ENCODE measurements at places on chromosomes 1 and 21.

DNA sequence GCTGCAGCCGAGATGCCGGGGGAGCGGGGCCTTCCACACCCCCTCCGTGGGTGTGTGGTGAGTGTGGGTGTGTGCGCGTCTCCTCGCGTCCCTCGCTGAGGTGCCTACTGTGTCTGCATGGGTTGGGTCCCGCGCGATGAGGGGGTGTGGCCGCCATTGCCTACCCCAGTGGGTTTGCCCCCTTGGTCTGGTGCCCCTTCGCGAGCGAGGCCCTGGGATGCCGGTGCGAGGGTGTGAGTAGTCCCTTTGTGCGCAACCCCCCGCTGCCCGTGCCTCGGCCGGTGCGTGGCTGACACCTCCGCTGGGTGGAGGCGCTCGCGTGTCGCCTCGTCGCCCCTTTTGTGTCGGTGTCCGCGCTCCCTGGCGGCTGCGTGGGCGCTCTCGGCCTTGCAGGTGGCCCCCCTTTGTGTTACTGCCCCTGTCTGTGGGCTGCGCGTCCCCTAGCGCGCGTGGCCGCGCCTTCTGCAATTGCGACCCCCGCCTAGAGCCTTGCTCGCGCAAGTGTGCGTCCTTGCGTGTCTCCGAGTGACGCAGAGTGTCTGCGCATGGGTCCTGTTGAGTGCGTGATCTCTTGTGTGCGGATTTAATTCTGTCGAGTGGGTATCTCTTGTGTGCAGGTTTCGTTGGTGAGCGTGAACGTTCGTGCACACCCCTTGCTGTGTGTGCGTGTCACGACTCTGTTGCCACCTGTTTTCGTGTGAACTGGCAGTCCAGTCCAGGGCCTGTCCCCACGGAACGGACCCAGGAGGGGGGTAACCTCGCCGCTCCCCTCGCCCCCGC lies 553 bp downstream of the TTC3 start:
- peak; percentile 42 for DNase-seq

GRCh38 chr1:62111084-62111483 lies 83.6 kb upstream of the L1TD1 start:
- no peak for DNase-seq

GRCh38 chr1:226202246-226202645 lies 15.7 kb upstream of the ACBD3 start:
- no peak for DNase-seq

GRCh38 chr1:166237675-166238074 lies 70.9 kb upstream of the FAM78B start:
- no peak for DNase-seq

- no peak for DNase-seq
Measured at GRCh38 chr1:34846265-34846664, 13.3 kb downstream of the SMIM12 start.

DNA sequence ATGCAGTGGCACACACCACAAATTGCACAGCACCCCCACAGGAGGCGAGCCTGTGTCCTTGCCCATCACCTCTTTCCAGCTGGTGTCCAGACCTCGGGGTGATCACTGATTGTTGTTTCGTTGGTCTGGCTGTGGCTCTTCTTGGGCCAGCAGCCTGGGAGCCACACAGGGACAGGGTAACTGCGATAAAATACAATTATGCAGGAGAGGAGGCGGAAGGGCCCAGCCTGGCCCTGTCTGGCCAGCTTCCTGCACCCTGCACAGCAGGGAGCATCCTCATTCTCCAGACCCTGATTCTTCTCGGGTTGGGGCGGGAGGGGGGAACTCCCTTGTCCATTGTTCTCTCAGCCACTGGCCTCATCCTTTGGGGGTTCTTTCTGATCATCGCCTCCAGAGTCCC lies 83.6 kb downstream of the ADARB1 start:
- DNase-seq = no peak

DNA sequence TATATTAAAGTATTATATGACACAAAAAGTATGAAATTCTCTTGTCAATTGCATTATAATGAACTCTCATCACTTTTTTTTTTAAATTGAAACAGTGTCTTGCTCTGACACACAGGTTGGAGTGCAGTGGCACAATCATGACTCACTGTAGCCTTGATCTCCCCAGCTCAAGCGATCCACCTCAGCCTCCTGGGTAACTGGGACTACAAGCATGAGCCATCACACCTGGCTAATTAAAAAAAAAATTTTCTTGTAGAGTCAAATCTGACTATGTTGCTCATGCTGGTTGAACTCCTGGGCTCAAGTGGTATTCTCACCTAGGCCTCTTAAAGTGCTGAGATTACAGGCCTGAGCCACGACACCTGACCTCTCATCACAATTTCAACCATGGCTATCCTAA lies 259.3 kb downstream of the S1PR1 start:
- DNase-seq = no peak

DNA sequence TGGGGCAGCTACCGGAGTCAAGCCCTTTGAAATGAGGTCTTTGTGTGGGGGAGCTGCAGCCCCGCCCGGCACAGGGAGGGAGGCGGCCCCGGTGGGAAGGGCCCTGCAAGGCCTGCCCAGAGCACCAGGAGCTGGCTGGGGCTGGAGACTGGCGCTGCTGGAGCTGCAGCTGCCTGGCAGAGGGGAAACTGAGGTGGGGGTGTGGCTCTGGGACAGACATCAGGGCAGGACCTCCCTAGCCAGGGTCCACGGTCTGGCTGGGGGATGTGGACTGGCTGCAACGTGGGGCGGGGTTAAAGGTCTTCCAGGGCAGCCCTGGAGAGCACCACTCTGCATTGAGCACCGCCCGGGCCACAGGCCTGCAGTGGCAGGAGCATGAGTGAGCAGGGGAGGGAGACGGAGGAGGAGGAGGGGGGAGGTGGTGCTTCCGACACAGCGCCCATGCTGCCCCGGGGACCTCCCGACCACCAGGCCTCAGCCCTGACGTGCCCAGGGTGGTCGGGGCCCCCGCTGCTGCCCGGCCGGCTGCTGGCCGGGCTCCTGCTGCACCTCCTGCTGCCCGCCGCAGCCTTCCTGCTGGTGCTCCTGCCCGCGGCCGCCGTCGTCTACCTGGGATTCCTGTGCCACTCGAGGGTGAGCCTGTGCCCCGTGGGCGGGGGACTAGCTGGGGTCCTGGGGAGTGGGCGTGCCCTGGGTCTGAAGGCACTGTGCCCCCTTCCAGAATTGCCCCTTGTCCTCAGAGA lies 4.8 kb upstream of the ANKRD65 start:
- DNase-seq = no peak

DNA sequence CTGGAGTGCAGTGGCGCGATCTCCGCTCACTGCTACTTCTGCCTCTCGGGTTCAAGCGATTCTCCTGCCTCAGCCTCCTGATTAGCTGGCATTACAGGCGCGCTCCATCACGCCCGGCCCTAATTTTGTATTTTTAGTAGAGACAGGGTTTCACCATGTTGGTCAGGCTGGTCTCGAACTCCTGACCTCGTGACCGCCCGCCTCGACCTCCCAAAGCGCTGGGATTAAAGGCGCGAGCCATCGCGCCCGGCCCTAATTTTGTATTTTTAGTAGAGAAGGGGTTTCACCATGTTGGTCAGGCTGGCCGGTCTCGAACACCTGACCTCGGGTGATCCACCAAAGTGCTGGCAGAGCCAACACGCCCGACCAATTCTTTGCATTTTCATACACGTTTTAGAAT lies 48.0 kb upstream of the LCE5A start:
- no peak for DNase-seq

Data from NCI-H526 treated with DMSO at 0.1 percent for 48 hours (cell line).